ENCODE measurements at places on chromosomes 5 and 9.

- no peak for DNase-seq
Measured at GRCh38 chr9:121559183-121559582, 59.5 kb upstream of the GGTA1 start.

DNA sequence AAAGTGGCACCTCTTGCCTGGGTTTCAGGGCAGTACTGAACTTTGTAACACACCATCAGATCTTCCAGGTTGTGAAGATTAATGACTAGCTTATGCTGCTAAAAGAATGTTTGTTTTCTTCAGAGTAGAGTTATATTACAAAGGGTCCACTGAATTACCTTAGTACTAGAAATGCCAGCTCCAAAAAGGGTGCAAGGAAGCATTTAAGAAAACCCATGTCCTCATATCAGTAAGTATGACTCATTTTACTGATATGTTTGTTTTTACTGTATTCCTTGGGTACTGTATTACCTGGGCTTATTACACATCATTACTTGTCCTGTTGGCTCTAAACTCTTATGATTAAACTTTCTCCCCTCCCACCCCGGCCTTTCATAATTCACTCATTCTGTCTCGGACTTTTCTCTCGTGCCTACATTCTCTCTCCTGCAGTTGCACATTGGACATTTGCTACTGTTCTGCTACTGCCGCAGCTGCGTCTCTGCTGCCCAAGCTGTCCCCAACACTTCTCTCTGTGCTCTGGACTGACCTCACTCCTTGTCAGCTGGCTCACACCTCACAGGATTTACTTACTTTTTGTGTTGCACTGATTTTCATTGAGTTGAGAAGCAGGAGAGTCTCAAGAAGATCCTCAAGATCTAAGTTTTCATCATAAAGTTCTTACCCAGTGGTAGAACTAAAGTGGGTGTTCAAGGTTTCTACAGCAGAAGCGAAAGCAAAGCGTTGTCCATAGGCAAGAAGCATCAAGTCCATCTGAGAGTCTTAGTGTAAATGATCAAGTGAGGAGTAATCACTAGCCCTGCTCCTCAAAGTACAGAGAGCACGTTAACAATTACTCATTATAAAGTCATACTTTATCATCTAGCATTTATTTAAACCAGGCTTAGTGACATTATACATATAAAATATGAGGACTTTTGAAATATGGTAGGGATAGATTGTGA, 53.2 kb upstream of the C9orf72 start:
- no peak for DNase-seq

DNA sequence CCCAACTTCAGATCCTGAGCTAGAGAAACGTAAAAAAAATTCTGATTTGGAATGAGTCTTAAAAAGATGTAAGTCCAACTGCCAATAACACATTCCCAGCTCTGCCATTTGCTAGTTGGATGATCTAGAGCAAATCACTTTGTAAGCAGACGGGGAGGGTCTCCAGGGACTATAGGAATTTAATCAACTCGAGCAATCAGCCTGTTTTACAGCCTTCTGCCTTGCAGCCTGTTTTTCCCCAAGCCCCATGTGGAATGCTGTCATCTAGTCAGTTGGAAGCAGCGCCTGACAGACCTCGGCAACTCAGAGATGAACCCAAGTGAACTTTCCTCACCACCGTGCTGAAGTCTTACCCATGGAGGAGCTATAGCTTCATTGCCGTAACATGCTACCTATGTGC, 34.8 kb upstream of the HRH2 start:
- DNase-seq: no peak

DNA sequence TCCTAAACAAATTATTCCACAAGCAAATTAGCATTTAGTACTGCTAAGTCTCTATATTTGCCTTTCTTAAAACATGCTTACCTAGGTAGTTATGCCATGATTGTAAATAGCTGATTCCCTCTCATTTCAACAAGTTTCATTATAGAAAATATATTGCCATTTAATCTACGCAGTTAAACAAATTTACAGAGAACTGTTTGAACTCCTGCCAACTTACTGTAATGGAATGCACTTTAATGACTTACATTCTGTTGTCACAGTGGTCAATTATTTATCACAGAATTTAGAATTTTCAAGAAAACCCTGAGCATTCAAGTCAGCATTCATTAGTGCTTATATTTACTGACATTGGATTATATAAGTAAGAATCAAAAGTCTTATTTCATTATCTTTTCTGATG, 19.6 kb downstream of the SLC38A9 start:
- no peak for DNase-seq

- no peak for DNase-seq
Measured at GRCh38 chr9:36193023-36193422, 2.3 kb downstream of the CLTA start.

GRCh38 chr9:99822806-99823591, 1.3 kb downstream of the NR4A3 start:
- DNase-seq: no peak

DNA sequence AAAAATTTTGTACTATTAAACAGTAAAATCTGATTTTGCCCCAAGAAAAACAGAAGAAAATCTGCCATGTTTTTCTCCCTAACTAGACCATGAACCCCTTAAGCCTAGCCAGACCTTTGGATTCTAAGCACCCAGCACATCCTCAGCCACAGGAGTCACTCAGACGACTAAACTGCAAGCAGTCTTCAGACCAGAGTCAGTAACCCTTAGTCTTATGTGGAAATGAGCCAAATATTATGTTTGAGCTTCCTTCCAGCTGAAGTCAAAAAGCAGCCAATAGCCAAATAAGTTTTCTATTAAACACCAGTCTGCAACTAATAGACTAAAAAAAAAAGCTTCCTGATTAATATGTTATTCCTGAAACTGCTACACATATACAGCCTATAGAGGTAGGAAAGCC, 47.4 kb downstream of the GOLPH3 start:
- DNase-seq: no peak

DNA sequence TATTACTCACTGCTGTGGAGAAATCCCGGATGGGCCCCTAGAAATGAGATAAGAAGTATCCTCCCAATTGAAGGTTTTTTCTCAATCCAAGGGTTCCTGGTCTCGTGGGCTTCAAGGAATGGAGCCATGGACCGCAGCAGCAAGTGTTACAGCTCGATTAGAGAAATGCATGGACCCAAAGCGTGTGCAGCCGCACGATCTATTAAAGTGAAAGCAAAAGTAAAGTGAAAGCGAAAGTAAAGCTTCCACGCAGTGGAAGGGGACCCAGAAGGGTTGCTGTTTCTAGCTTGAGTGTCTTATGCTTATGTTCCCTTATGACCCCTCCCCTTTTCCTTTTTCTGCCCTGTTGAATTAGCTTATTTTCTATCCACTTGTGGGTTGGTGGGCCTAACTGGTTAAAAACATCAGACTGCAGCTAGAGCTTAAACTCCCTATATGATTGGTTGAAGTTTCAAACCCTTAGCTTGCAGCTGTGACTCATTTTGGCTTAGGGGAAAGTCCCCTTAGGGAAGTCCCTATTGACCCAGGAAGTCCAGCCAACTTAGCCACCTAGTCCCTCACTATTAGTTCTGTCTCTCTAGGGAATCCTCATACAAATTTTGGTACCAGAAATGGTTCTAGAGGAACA, 1111.8 kb downstream of the TAF11L14 start:
- DNase-seq: no peak

DNA sequence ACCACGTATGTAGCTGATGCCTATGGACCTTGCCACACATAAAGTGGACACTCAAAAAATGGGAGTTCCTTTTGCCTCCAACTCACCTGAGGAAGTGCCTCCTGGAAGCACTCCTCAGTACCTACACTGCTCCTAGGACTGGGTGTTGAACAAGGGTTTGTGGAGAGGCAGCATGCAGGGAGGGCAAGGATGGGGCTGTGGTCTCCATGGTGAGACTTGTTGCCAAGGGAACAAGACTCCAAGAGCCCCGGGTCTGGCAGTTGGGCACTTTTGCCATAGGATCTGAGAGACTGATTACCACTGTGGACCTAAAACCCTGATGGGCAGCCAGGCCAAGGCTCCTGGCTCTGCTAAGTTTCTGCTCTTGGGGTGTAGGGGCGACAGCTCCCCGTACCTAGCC, 6.9 kb upstream of the NR5A1 start:
- DNase-seq: no peak

GRCh38 chr9:96509848-96510247, 59.9 kb downstream of the HABP4 start:
- DNase-seq: no peak

DNA sequence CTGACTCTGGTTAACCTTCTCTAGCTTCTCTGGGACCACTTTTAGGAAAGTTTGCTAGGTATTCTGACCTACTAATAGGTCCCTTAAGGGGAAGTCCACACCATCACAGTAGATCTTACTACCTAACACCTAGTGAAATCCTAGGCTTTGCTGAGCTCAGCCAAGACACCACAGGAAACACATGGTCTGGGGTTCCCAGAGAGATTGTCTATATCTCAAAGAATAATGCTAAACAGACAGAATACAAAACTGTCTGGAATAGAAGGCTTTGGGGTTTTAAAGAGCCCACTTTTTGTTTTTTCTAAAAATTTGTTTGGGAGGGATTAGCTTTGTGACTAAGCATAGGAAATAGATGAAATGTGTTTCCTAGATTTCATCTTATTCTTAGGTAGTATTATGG, 395.1 kb downstream of the ARHGEF28 start:
- DNase-seq: no peak

- no peak for DNase-seq
Measured at GRCh38 chr5:148836272-148837250, 10.2 kb downstream of the ADRB2 start.

All from smooth muscle cell of the brain vasculature (primary cell).